C1 segment of cervical spinal cord (tissue), 14 donors: ENCODE measurements at places on chromosomes 6 and 20.

- DNase-seq = no peak
These were observed 47.7 kb upstream of the POLR1H start for GRCh38 chr6:30013291-30013922.

- DNase-seq = peak; percentile 7
These were observed 9.3 kb upstream of the ID1 start for GRCh38 chr20:31595654-31596411.

GRCh38 chr6:83574783-83575182 lies 62.4 kb downstream of the PRSS35 start:
- DNase-seq = no peak

DNA sequence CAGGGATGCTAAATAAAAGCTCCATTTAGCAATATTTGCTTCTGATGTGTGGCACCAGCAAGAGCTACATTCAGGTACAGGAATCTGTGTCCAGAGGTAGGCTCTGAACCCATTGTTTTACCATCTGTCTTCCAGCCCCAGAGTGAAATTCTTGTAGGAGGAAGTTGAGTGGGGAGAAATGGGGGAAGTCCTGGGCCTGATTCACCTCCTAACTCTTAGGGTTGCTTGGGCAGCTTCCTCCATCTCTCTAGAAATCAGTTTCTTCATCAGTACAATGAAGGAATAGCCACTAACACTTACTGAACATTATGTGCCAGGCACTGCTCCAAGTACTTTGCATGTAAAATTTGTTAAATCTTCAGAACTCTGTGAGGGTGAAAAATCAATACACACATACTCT lies 35.1 kb upstream of the TSPYL1 start:
- no peak for DNase-seq

- DNase-seq = no peak
These were observed 67.9 kb downstream of the ANKRD60 start for GRCh38 chr20:58160451-58161061.

GRCh38 chr20:1472556-1473245 lies 6.1 kb upstream of the NSFL1C start:
- no peak for DNase-seq

GRCh38 chr6:113381959-113382358 lies 475.2 kb upstream of the MARCKS start:
- no peak for DNase-seq

DNA sequence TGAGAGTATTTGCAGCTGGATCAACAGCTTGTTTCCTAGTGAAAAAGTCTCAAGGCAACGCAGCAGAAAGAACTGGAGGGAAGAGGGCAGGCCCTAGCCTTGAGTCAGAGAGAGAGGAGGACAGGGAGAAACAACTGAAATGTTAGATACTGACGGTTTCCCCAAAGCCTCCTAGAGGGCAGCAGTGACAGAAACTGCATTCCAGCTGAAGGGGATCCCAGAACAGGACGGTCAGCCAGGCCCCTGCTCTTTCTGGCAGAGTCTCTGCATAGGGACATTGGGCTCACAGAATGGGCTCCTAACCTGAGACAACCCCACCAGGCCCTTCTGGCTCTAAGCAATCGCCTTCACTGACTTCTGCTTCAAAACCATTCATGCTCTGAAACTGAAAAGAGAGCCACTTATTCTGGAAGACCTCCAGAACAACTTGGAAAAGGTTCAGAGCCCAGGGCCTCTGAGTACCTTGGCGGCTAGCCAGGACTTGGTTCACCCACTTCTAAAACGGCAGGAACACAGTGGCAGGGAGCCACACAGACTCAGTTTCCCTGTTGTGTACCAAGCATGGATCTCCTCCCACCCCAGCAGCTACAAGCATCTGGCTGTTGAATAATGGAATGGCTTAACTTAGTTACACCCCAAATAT lies 72.9 kb downstream of the PSMB1 start:
- DNase-seq = peak; percentile 66

GRCh38 chr6:16839631-16840179 lies 78.4 kb upstream of the ATXN1 start:
- DNase-seq = no peak

GRCh38 chr6:141550471-141550870 lies 582.3 kb upstream of the GJE1 start:
- DNase-seq = no peak

DNA sequence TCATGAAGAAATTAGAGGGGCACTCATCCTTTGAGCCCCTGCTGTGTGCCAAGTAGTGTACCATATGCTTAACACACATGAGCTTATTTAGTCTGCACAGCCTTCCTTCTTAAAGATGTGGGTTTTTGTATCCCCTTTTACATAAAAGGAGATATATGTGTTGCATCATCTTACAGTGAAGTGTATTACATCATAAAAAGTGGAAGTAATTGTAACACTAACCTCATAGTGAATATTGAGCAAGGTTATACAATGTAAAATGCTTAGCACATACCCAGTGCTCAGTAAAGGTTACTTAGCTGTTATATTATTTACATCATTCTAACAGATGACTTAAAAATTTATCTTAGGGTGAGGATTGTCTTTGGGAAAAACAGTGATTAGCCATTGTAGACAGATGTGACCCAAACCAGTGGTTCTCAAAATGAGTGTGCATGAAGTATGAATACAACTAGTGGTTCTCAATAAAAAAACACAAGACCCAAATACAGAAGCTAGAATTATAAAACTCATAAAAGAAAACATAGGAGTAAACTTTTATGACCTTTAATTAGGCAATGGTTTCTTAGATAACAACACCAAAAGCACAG lies 3.8 kb upstream of the PIGU start:
- no peak for DNase-seq

DNA sequence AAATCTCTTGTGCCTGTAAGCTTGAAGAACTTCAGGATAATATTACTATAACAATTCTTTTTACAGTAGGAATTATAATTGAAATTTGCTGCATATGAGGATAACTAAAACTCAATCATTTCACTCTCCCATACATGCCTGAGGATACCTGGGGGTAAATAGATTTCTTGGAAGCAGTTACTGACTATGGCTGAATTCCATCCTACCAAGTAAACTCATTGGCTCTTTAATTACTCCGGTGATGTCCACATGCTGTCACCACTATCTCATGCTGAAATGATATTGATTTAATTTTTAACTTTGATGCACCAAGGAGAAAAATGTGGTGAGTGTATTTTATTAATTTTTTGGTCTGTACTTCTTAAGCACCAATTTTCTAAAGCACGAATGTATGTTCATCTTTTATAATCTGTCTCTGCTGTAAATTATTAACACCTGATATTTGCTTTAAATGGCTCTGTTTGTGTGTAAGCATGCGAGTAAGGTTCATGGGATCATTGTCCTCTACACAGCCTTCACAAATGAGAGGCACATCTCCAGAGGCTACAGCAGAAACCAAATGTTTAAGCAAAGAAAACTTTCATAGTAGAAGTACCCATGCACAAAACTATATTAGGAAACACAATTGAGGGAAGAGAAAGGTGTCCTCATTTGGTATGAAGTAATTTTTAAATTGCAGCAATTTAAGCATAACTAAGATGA lies 164.2 kb upstream of the POU3F2 start:
- no peak for DNase-seq

GRCh38 chr6:125954735-125955339 lies 1.7 kb upstream of the HINT3 start:
- no peak for DNase-seq

GRCh38 chr6:128508588-128509296 lies 11.7 kb downstream of the PTPRK start:
- DNase-seq = no peak

DNA sequence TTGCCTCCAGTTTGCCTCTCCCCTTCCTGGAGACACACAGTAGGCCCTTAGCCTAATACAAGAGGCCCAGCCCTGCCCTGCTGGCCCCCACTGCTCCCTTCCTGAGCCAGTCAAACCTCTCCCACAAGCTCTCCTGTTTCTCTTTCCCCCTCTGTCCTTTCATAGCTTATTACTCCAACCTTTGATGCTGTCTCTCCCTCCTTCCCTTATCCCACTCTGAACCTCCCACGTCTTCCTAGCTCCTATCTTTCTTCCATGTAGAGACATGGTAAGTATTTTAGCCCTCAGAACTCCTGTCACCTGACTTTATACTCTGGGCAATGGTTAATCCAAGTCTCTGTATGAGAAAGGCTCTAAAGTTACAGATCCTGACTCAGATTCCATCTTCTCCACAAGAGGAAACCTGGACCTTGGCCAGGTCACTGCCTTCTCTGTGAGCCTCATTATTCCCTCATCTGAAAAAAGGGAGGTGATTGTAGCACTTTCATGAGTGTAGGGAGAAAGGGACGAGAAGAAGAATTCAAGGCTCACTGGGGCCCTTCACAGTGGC lies 6.7 kb downstream of the TGIF2 start:
- DNase-seq = no peak

DNA sequence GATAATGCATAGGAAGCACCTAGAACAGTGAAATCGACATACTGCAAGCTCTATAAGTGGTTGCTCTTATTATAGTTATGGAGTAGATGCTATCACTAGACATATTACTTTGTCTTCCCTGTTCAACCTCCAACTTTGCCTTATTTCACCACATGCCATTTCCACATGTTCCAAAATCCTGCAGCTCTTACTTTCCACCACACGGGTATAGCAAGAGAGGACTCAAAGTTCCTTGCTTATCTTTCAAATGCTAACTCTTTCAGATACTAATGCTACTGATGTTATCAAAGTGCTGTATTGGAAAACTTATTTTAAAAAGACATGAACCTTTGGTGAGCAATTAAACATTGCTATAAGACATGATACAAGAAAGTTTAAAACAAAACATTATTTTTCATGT lies 1130.1 kb downstream of the HACE1 start:
- DNase-seq = no peak

- DNase-seq = no peak
These were observed 494.2 kb upstream of the JAG1 start for GRCh38 chr20:11168026-11168425.

DNA sequence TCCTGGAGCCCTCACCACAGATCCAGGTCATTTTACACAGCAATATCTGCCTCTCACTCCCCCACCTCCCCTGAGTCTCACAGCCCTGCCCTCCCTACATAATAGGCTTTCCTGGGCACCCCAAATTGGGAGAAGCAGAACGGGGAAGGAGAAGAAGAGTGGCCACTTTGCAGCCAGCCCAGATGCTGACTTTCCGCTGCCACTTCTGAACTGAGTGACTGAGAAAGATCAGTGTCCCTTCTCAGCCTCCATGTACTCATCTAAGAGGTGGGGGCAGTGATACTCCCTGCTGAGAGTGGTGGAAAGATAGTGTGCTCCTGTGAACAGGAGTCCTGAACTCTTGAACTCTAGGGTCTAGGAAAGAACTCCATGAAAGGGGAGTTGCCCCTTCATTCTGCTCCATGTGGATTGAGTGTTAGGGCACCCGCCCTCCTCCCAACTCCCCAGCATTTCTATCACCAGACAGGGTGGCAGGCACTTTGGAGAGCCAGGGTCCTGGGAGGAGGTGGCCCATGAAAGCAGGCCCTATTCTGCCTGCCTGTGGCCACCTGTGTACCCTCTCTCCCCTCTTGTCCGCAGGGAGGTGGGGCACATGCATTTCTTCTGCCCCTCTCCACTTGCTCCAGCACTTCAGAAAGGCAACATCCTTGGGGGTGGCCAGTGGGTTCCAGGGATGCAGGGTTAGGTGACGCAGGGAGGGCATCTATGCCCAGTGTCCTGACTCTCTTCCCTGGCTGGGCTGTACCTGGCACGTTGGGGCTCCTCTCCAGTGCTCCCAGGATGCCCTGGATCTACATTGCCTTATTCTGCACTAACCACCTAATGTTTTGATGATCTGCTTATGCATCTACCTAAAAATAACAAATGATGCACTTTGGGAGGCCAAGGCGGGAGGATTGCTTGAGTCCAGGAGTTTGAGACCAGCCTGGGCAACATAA lies 38.3 kb upstream of the MRPS18A start:
- no peak for DNase-seq

DNA sequence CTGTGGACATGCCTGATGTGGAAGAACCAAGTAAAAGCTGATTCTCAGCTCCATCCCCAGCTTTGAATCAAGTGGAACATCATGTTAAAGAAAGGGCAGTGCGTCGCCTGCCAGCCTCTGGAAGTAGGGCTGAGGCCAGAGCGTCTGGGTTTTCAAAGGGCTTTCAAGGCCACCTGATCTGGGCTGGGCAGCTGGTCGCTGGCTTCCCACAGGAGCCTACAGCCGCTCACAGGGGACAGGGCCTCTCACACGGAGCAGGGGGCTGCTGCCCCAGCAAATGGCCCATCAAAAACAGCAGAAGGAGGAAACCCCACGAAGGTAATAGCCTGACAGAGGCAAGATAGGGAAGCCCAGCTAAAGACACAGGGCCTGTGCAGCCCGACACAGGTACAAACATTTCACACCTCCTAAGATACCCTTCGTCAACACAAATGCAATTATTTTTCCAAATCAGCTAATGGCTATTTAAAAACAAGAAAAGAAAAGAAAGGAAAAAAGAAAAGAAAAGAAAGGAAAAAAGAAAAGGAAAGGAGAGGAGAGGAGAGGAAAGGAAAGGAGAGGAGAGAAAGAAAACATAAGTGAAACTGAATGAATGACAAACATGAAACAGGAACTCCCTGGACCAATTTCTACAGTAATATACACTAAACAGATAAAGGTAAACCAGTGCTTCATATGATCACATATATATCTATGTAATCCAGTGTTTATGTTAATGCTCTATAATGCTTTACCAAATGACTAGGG lies 24.8 kb downstream of the RRBP1 start:
- DNase-seq = no peak

GRCh38 chr6:157795841-157796240 lies 27.2 kb upstream of the SNX9 start:
- DNase-seq = no peak

DNA sequence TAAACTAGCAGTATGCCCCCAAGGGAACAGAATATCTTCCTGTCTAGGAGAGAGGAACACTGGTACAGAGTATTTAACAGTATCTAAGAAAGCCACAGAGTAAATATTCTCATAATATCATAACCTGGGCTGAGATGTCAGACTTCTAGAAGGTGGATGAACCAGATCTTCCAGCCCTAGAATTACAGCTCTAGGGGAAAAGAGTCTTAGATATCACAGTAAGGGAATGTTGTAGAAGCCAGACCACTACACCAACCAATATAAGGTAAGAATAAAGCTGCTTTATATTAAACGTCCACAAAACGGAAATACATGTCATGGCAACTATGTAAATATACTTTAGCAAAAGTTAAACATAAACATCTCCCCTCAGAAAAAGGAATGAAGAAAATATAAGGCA lies 12.4 kb downstream of the SERINC1 start:
- DNase-seq = no peak

DNA sequence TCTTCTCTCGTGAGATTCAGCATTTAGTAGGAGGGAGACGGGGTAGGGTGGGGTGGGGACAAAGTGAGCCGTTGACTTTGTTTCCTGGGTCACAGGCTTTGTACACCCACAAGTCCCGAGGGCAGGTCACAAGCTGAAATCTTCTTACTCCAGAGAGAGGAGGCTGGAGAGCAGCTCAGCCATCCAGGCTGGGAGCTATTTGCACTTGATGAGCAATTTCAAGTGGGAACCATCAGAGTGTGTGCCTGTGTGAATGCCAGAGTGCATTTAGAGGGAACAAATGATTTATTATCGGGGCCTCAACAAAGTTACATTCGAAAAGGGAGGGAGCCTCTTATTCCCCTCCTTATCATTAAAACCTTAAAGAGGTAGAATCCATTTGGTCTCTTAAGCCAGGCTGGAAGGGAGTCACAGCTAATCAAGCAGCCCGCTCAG lies 155.7 kb upstream of the JARID2 start:
- DNase-seq = no peak
